ENCODE measurements at places on chromosomes 1 and 21.

- no peak for DNase-seq
Measured at GRCh38 chr21:15703932-15704331, 25.9 kb upstream of the USP25 start.

DNA sequence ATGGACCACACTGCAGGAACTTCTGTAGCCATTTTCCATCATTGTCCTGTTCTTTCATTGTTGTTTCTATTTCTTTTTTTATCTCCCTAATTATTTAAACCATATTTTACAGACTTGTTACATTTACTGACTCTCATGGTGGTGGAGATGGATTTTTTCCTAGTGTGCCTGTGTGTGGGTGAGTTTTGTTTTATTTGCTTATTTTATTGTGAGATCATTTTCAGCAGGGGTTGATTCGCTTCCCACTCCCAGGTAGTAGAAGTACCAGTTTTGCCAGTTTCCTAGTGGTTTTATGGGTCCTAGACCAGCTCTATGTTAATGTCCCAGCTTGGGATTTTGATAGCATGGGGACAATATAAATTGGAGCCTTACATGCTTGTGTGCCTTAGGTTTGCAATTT, 80.0 kb upstream of the BACH1 start:
- DNase-seq = no peak

GRCh38 chr1:155320661-155321617, at the start of gene RUSC1:
Gene RUSC1, plus strand, starts transcription at chr1:155320894. Its CDS starts 880 bp downstream, at chr1:155321774.
- DNase-seq = peak; percentile 87

- no peak for DNase-seq
Measured at GRCh38 chr1:206468571-206468970, 1.7 kb upstream of the IKBKE start.

GRCh38 chr1:43970502-43970901, 692 bp downstream of the DPH2 start:
- DNase-seq = no peak

DNA sequence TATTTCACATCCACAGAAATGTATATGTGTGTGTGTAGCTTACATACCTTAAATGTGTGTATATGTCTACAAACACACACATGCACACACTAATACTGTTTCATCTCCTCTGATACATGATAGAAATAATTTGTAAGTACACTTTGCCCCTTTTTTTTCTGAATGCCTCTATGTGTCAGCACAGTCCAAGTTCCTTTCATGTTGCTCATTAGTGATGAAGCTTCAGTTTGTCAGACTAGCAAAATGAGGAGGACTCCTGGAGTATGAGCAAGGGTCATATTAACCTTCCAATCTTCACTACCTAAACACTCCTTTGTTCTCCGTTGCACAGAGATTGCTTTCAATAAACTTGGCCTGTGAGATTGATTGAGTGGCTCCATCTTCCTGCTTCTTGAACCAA, 935.4 kb downstream of the MRPL39 start:
- DNase-seq = no peak

DNA sequence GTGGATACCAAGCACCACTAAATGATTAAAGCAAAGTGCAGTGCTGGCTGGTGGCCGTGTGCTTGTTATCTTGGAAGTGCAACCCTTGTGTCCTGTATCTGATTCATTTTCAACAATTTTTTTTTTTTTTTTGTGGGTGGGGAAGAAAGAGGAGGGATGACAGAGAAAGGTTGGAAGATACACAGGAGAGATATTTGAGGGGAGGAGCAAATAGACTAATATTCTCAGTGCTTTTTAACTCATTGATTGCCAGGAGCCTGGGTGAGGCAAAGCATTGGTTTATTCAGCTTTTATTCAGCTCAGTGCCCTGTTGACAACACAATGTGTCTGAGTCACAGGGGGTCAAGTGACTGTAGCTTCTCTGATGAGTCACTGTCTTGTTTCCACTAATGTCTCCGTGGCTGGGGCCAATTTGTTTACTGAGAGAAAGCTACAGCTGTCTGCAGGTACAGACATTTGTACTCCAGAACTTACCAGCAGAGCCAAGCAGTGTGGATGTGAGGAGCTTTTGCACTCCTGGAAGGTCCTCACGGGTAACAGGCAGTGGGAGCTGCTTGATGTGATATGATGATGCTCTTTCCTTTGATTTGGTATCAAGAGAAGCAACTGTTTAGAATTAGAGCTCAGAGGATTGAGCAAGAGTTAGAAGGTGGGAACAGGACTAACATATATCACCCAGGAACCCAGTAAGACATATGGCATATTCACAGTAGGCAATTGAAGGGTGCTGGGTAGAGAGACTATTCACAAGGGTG, 23.6 kb upstream of the DNM3 start:
- peak; percentile 55 for DNase-seq
